ENCODE measurements at places on chromosomes 4 and X.

DNA sequence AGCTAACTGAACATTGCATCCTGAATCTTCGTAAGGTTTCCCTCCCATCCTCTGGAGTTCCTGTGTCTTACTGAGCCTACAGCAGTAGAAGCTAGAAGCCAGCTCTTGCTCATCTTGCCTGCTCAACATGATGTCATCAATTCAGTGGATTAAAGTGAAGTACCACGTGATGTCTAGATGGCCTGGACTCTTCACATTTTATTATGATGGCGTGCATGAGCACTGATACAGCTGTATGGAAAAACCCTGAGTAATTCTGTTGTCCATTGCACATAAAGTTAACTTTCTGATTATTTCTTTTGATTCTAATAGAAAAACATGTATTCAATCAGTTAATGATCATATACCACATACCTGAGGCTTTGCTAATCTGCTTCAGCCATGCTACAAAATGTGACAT, 2387.7 kb upstream of the TENM3 start:
- no peak for DNase-seq

- DNase-seq = no peak
Measured at GRCh38 chr4:123503698-123504363, 107.2 kb downstream of the SPRY1 start.

DNA sequence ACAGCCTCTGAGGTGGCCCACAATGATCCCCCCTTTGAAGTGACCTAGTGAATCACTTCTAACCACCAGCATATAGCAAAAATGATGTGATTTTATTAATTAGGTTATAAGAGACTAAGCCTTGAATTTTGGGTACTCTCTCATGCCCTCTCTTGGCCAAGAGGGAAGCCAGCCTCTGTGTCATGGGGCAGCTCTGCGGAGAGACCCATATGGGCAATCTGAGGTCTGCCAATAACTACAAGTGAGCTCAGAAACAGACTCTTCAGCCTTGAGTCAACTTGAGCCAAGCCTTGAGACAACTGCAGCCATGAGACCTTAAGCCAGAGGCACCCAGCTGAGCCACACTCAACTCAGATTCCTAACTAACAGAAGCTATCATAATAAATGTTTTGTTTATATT, 45.7 kb downstream of the MANBA start:
- DNase-seq = no peak

DNA sequence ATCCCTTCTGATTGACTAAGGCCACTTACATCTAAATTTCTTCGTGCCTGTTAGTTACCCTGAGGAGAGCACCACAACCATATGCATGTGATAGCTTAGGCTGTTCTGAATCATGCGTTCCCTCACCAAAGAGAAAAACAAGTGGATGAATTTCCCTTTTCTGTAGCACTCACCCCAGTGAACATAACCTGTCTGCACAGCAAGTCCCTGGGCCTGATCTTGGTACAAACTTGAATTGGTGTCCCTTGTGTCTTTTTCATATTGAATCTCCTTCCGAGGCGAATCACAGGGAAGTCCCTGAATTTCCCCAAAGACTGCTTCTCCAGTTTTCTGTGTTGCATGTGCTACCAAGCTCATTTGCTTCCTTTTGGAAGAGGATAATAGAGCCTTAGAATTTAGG, 100.4 kb downstream of the KLHL8 start:
- no peak for DNase-seq

DNA sequence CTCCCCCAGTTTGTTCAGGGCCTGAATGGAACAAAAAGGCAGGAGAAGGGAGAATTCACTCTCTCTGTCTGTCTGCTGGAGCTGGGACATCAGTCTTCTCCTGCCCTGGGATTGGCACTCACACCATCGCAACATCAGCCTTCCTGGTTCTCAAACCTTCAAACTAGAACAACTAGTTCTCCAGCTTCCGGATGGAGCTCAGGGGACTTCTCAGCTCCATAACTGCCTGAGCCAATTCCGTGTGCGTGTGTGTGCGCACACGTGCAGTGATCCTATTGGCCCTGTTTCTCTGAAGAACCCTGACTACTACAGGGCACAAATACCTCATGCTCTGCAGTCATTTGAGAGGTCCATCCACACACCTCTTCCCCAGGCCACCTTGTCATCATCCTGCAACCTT, 18.7 kb upstream of the MAN2B2 start:
- no peak for DNase-seq

- no peak for DNase-seq
Measured at GRCh38 chr4:186717556-186717955, 6.1 kb downstream of the FAT1 start.

- no peak for DNase-seq
Measured at GRCh38 chr4:140096921-140097320, 57.1 kb downstream of the MAML3 start.

GRCh38 chrX:57313583-57314215, 27.2 kb downstream of the FAAH2 start:
- DNase-seq = no peak

- DNase-seq = no peak
Measured at GRCh38 chr4:125693228-125693627, 378.5 kb downstream of the FAT4 start.

DNA sequence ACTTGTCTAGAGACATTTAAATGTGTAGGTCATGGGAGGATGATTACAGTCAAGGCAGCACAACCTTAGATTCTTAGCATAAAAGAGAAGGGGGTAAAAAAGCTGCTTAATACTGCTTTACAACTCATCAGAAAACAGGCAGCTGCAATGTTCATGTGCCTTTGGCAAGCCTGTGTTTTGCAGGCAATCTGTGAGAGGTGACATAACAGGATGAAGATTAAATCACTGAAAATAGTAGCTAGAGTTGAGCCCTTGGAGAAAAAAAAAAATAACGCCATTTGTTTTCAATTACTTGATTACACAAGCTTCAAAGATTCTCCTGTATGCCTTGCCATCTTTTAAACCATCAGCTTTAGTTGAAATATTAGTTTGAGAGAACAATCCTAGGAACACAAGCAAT, 847.6 kb upstream of the LCORL start:
- no peak for DNase-seq

Data from muscle of arm (tissue), 14 donors.